NCI-H1930 (cell line): ENCODE measurements at places on chromosomes 5 and 9.

GRCh38 chr9:85427772-85428171 is 314.0 kb downstream of the AGTPBP1 start:
- DNase-seq = no peak

DNA sequence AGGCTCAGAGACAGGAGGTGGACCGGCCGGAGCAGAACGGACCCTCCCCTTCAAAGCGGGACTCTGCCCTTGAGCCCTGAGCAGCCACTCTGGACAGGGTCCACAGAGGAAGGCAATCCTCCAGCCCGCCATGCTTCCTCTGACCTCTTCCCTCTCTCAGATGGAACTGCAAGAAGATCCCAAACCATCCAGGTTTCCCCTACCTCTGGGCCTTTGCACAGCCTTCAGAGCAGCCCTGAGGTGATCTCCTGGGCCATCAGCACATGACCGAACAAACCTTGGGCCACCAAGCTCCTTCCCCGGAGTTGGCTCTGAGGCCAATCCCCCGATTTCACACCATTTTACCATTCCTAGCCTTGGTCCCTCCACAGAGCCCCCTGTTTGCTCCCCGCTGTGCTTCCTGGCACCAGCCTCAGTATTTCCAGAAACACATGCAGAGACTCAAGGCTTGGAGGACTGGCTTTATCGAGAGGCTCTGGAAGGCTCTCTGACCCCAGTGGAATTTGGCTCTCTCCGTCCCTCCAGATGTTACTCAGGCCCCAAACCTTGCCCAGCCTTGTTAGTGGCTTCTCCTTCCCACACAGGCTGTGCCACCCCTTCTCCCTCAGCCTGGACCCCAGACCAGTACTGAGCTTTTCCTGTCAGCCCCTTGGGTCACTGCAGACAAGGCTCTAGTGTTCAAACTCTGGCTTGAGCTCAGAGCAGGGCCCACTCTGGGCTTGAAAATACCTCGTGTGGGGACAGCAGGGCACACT is 48.6 kb upstream of the KCNMB1 start:
- no peak for DNase-seq

DNA sequence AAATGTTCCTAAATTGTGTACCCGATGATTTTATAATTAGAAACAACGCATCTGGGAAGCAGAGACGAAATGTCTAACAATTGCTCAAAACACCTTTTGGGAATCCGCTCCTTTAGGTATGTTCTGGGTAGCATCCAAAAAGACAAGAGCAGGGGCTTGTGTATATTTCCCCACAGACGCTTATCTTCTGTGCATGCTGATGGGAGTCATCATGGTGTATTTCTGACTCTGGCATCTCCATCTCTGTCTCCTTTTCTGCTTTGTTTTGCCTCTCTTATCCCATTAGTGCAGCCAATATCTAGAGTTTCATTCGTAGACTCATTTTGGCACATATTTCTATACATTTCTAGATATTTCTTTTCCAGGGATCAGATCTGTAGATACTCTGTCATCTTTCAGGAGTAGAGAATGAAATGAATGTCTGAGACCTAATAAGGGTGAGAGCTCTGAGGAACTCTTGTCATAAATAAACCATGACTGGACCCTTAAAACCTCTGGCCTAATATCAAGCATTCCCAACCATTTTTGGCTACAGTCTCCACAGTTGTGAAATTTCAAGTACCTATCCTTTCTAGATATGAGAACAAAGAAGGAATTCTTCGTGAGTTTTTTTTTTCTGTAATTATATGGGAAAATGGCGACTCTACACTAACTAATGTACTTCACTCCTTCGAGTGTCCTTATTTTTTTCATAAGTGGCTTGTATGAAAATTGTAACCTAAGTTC is 508.2 kb downstream of the ACTL7B start:
- DNase-seq = no peak

DNA sequence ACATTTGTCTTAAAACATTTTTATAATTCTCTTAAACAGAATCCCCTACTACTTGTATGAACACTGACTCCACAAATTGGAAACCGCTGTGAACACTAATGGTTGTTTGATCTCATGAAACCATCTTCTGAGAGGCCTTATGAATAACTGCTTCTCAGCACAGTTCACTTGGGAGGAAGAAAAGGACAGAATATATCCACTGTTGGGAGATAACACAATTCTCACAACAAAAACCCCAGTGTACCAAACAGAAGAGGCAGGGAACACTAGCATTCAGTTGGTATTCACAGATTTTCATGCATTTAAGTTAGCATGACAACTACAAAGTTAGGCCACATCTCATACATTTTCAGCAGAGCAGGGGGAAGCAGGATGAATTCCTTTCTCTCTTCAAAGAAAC is 89.0 kb upstream of the SELENOP start:
- DNase-seq = no peak

- no peak for DNase-seq
These were observed 93.8 kb downstream of the ADAMTS2 start for GRCh38 chr5:179251276-179251969.

- DNase-seq = no peak
These were observed 154.3 kb upstream of the PPP1R2B start for GRCh38 chr5:156695774-156696173.

- DNase-seq = no peak
These were observed 152.9 kb upstream of the PHYKPL start for GRCh38 chr5:178385496-178385890.

DNA sequence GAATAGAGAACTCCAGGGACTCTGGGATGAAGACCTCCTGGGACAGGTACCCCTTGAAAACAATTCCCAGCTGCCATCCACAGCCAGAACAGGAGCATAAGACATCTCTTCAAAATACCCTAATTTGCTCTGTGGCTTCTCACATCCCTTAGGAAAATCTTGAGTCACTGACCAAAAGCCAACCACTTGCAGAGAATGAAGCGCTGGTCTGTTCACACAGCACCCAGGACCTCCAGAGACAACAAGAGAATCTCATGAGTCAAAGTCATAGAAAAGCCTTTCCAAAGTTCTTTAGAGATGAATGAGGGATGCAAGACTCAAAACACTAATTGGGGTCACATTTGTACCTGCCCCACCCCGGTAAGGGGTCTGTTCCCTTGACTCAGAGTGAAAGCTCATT is 210.6 kb downstream of the SEMA5A start:
- no peak for DNase-seq

- DNase-seq = no peak
These were observed 14.1 kb downstream of the KCNT1 start for GRCh38 chr9:135716045-135716444.

DNA sequence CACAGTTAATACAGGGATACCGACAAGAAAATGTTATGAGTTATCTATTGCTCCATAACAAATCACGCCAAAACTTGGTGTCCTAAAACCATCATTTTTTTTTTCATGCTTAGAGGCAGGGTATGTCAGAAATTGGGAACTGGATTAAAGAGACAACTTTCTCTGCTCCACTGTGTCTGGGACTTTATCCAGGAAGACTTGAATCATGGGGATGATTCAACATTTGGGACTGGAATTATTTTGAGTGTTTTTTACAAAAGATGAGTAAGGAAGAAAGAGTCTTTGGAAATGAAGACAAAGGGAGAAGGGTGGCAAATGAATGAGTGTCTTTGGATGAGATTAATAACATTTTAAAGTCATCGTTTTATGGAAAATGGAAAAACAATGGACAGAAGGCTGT is 1883.7 kb upstream of the C9orf72 start:
- no peak for DNase-seq

DNA sequence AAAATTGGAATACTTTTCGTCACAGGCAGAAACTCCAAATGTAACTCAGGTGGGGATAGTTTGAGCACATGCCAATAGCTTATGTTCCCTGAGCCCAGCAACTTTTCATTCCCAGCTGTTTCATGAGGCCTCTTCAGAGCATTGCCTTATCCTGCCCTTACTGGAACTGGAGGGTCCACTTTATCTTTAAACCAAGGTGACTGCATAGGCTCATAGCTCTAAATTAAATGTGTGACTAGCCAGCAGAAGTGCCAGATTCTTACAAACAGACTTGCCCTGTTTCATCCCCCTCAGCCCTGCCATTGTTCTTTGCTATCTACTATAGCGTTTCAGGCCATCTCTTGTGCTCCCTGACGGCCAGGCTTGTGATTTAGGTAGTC is 8.1 kb upstream of the LCP2 start:
- DNase-seq = no peak

- DNase-seq = no peak
These were observed 30.9 kb downstream of the GSN start for GRCh38 chr9:121298689-121299466.

DNA sequence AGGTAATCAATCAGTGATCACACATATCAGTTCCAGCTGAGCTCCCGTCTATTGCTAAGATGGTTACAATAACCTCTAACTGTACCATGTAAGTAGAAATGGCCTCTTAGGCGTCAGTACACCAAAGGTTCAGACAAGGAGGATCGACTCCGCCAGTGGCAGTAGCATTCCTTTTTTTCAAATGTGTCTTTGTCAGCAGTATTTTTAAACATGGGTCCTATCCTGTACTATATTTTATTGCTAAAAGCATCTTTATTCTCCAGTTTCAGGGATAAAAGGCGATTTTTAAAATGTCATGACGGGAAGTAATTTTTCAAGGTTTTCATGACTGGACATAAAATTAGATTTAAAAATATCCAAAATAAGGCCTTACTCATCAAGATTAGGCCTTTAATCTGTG is 64.8 kb upstream of the TBCA start:
- no peak for DNase-seq

GRCh38 chr5:167918813-167919483 is 372.5 kb upstream of the WWC1 start:
- no peak for DNase-seq

DNA sequence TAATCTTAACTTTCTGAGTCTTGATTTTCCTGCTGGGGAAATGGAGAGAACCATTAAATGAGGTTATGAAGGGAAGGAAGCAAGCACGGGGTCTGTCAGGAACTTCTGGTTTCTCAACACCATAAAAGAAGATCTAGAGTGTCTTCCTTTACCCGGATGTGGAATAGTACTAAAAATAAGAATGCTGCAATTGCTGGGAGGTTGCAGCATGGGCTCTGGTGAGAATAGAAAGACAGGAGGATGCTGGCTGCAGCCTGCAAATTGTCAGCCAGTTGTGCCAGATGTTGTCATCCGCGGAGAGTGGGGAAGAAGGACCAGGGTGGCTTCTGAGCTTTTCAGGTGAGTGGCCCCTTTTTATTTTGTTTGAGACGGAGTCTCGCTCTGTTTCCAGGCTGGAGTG is 69.3 kb upstream of the STC2 start:
- no peak for DNase-seq

- no peak for DNase-seq
These were observed 687 bp upstream of the RPS23 start for GRCh38 chr5:82278711-82279370.

GRCh38 chr9:70257991-70258691 is 637 bp upstream of the SMC5 start:
- DNase-seq = peak; percentile 61

DNA sequence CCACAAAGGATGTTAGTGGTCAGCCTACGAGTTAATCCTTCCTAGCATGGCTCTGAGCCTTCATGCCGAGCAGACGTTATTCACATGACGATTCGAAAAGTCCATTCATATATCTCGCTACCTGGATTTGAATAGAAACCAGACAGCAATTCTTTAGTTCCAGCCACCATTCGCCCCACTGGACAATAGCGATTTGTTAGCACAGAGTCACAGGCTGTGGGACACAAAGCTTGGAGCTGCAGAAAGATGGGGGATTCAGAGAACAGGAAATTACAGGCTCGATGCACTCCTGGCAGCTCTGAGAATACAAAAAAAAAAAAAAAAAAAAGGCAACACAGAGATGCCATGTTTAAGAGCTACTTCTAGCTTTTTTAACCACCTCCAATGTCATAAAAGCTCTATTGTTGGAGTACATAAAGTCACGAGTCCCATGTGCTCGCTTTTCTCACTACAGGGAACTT is 110.7 kb downstream of the NR6A1 start:
- peak; percentile 73 for DNase-seq

DNA sequence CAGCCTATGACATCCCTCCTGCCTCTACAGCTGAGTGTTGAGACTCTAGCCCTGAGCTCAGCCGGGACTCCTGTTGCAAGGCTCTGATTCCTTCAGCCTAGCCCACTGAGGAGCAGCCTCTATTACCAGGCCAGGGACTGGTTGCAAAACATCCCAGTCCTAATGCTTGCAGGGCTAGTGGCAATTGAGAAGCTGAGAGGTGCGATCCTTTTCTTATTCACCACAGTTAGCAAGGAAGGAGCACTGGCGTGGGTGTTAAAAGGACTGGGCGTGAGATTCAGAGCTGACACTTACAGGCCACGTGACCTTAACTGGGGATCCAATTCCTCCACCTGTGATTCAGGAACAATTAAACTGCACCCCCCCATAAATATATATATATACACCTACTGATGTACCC is 58.8 kb downstream of the GARNL3 start:
- DNase-seq = no peak

DNA sequence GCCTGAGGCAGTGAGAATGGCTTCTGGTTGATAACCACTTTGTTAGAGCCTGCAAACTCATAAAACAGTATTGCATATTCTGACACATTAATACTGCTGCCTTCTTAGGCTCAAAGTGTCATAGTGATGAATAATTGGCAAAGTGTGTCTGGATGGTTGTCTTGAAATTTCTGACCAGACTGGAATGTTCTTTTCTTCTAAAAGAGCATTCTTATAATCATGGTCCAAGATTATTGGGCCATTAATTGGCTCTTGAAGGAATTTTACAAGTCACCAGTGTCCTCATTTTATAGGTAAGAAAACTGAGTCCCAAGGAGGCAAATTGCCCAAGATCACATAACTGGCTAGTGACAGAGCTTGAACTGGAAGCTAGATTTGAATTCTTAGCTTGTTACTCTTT is 111.7 kb downstream of the PCSK1 start:
- no peak for DNase-seq

DNA sequence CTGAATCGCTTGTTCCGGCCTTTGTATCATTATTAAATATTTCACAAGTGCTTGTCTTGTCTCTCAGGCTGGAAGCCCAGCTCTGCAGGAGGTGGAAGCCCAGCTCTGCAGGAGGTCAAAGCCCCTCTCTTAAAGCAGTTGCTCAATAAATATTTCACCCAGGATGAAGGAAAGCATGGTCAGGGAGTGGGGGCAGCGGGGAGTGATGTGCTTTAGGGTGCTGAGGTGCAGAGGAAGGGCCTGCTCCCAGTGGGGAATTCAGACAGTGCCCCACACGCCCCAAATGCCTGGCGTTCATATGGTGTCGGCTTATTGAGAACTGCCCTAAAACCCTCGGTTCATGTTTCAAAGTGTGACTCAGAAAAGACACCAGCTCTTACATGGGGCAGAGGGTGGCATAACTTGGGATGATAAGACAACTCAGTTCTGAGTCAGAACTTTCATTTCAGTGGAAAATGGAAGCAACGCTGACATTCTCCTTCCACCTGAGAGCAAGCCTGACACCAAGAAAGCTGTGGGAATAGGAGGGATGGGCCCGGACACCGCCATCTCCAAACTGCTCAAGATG is 114.3 kb upstream of the DAP start:
- no peak for DNase-seq

GRCh38 chr5:36944607-36945225 is 68.1 kb downstream of the NIPBL start:
- DNase-seq = peak; percentile 32

DNA sequence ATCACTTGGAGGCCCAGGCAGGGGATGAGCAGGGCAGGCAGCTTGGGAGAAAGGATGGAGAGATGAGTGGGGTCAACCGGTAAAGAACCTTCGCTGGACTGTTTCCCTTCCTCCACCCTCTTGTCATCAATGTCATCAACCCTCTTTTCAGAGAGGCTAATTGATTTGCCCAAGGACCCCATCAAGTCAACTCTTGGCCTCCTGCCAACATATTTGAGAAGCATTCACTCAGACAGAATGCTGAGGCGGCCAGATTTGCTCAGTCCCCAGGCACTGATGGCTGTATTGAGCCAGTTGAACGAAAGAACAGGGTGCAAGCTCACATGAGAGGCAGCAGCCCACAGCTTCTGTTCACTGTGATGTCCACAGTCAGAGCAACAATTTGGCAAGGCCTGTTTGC is 193.5 kb downstream of the RFK start:
- DNase-seq = no peak
